Fibroblast of skin of right quadriceps (primary cell): ENCODE measurements at places on chromosomes 4 and X.

DNA sequence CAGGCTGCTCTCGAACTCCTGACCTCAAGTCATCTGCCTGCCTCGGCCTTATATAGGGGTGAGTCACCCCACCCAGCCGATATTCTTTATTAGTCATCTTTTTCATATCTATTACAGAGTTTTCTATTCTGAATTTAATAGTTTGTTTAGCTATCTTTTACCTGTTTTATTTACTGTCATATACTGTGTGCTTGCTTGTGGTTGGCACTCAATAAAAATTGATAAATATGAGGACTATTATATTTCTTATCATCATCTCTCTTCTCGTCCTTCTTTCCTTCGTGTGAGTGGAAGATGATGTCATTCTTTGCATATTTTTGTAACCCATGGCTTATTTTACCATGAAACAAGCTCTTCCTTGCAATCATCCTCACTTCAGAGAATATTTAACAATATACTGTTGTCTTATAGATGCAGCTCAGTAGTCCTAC, 265.5 kb downstream of the ARHGAP24 start:
- peak; percentile 48 for DNase-seq

- no peak for DNase-seq
Observed at GRCh38 chr4:76740866-76741662, 156.9 kb downstream of the SOWAHB start.

DNA sequence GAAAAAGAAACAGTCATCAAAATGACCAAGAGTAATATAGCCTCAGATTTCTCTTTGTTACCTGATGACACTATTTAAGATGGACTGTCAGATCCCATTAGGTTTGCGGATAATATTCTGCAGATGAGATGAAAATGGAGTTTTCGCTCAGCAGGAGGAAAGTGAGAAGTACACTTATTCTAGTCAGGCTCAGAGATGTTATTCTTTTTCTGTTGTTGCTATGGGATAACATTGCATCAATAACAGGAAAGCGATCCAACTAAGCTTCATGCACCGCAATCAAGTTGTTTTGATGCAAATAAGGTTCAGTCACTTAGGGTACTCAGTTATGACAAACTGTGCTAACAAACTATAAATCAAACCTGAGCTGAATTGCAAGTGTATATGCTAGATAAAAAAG, 415.0 kb downstream of the CCSER1 start:
- DNase-seq: no peak

DNA sequence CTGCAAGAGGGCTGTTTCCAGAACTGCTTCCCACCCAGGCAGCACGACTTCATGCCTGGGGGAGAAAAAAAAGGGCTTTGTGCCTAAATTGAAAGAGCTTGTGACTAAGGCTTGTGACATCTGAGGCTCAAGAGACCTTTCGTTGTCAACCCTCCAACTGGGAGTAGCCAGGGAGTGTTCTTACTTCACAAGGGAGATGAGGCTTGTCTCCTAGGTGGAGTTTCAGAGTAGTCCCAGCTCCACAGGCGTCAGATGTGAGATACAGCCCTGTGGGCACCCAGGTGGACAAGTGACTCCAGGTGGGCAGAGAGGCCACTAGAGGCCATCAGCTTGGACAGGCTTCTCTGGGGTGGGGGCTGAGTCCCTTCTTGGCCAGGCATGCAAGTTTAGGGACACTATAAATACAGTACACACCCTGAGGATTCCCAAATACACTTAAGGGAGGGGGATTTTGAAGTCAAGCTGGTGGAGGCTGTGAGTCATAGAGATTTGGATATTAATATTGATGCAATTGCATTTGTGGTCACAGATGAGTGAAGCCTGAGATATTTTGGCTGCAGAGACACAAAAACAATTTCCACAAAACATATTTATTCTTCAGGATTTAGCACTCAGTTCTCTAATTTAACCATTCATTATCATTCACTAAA, 40.1 kb upstream of the SETD7 start:
- DNase-seq: peak; percentile 62

GRCh38 chr4:134567461-134567860, 365.9 kb upstream of the PABPC4L start:
- no peak for DNase-seq

- DNase-seq: no peak
Observed at GRCh38 chrX:154029439-154029838, 9.7 kb upstream of the IRAK1 start.

GRCh38 chr4:147760176-147760575, 28.3 kb downstream of the ARHGAP10 start:
- no peak for DNase-seq

GRCh38 chr4:40418430-40419230, 83.5 kb downstream of the CHRNA9 start:
- no peak for DNase-seq

DNA sequence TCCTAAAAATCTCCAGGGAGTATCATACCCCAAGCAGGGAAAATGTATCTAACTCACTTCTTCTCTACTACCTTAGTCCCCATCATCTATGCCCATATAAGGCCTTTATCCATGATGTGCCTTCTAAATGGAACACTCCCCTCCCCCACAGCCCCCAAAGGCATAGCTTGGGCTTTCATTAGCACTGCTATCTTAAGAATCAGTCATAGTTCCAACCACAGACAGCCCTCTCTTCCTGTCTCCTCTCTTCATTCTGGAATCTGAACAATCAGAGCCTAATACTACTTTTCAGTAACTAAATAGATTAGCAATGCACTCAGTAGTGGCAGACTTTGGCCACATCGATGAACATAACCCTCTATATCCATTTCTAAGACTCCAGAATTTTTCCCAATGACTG, 313.2 kb upstream of the DKK2 start:
- DNase-seq: peak; percentile 86

DNA sequence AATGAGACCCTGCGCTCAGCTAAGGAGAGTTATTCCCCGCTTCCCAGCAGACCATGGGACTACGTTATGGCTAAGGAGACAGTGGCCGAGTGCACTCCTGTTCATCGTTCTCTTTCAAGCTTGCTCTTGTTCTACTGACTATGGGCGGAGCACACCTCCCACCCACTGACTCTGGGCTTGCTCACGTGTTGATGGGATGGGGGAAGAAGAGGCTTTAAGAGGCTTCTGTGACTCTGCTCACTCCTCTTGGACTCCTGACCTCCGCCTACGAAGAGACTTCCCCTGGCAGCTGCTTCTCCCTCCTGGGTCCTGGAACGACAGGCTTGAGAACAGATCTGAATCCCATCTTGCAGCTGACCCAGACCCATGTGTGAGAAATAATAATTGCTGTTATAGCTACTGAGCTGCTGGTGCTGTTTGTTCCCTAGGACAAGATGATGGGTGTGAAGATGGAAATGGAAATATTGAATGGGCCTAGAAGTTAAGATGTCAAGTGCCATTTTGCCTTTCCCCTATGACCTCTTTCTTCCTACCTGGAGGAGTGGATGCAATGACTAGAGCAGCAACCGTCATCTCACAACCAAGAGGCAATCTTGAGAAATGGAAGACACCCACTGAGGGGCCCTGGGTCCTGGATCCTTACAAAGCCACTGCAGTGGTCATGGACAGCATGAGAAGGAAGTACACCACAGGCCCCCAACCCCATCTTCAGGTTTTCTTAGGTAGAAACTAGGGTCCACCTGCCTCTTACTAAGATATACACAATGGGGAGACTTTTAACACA, 38.7 kb upstream of the IRAK1 start:
- DNase-seq: no peak

DNA sequence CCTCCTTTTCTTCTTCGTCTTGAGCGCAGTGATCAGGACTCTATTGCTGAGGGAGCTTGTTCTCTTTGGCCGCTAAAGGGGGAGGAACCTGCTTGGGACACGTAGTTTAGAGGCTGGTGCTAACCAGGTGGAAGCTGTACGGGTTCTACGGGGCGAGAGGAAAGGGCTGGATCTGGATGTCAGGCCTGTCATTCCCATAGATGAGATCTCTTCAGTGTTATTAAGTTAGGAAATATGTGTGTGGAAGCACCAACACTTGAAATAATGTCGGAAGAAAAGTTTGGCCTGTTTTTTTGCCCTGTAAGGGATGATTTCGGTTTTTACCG, 643 bp downstream of the SRP72 start:
- no peak for DNase-seq

- no peak for DNase-seq
Observed at GRCh38 chr4:176579226-176579625, 213.5 kb downstream of the VEGFC start.

GRCh38 chrX:142804085-142804484, 221.6 kb upstream of the SPANXN4 start:
- DNase-seq: no peak

DNA sequence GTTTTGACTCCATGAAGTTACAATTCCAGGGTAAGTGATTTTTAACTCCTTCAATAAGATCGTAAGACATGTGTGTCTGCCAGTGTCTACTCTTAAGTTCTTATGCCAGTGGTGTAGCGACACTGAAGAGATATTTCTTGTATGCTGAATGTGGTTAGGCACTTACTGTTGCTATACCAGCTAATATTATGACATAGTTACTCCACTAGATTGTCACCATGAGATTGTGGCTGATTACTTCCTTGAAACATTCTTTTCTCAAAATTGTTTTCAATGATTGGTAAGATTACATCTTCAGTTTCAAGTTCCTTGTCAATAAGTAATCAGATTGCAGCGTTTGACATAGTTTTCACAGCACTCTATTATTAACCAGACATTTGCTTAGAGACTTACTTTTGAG, 60.6 kb upstream of the PAGE5 start:
- DNase-seq: no peak

DNA sequence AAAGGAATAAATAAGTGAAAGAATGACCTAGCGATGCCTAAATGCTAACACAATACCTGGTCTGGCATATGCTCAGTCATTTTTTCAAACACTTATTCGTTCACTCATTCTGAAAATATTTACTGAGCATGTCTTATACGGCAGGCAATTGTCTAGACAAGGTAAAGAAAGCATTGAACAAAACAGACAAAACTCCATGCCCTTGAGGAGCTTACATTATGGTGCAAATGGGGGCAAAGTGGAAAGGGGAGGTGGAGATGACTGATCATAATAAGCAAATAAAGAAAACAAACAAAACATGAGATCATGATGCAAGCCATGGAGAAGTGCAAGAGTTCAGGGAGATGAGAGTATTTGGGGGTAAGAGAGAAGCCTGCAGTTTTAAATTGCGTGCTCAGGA, 334.6 kb upstream of the PPARGC1A start:
- no peak for DNase-seq

- DNase-seq: peak; percentile 62
Observed at GRCh38 chr4:26861434-26862186, 969 bp downstream of the STIM2 start.

DNA sequence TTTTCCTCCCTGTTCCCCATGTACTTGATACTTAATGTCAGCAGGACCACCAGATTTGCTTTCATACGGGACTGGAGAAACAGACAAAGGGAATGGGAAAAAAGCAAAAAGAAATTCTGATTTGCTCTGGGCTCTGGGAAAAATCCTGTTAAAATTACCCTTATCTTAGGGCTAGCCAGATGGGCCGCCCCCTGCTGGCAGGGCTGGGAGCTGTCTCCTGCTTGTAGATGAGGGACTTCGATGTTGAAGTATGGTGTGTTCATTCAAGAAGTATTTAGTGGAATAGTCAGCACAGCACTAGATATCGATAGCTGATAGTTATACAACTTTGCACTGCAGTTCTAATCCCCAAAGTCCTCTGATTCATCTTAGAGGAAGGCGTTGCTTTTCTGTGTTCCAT, 45.8 kb downstream of the BCORL1 start:
- peak; percentile 17 for DNase-seq

- no peak for DNase-seq
Observed at GRCh38 chrX:153387987-153388721, 13.0 kb downstream of the PNMA6E start.

DNA sequence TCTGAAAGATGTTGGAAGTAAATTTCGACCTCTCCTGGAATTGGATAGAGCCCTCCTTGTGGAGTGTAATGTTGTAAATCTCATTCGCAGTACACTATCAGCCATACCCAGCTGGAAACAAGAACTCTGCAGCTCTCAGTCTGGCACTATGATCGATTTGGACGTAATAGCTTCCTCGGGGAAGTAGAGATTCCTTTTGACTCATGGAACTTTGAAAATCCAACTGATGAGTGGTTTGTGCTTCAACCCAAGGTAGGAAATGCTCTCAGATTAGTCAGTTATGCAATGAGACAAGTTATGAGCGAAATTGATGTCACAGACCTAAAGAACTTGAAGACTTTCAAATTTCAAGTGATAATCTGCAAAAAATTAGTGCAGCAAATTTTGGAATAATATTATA, 103.9 kb downstream of the SYTL5 start:
- peak; percentile 2 for DNase-seq

DNA sequence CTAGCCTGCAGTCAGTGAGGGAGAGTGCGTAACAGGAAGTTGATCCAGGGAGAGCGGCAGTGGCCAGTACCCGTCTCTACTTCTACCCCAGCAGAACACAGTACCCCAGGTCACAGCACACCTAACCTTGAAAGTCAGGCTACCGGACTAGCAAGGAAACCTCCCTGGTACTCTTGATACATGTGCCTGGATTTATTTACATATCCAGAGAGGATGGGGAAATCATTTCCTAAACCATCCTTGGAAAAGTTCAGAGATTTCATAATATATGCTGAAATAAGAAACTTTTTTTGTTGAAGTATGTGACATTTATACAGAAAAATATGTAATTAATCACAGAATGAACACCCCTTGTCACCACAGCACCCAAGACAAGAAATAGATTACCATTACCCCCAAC, 24.5 kb downstream of the PRIMPOL start:
- no peak for DNase-seq

DNA sequence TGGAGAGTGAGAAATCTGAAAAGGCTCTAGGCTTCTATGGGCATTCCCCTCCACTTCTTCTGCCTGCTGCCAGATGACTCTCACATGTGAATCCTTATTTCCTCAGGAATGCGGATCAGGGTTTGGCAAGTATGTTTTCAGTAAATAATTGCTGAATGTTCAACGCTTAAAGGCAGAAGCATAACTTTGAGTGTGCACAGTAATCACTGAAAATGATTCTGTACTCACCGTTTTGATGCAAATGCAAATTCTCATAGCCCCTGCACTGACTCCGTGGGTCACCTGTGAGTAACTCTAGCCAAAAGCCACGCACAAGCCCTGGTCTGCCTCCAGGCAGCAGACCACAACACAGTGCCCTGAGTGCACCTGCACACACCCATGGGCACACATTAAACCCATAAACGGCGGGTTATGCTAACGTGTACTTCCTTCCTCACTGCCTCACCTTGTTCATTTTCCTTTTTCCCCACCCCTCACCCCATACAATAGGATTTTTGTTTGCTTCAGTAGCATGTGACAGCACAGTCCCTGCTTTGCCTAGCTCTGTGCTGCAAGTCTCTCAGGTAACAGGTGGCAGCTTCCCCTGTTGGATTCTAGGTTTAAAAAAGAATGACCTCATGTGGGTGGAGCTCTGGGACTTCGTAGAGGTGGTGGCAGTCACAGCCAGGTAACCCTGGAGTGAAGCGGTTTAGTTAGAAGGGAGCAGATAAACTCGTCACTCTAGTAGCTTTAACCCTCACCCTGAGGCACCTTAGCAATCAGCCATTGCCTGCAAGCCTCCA, at the start of gene ARHGEF38:
Gene ARHGEF38 (plus strand): TSS at position 656 of the 782 bp plus-strand sequence. CDS start 146 bp downstream, outside the sequence.
- no peak for DNase-seq
